ENCODE measurements at places on chromosomes 12 and 14.
A peak's percentile ranks its signal among the peaks of the same experiment; 100 is the strongest.

DNA sequence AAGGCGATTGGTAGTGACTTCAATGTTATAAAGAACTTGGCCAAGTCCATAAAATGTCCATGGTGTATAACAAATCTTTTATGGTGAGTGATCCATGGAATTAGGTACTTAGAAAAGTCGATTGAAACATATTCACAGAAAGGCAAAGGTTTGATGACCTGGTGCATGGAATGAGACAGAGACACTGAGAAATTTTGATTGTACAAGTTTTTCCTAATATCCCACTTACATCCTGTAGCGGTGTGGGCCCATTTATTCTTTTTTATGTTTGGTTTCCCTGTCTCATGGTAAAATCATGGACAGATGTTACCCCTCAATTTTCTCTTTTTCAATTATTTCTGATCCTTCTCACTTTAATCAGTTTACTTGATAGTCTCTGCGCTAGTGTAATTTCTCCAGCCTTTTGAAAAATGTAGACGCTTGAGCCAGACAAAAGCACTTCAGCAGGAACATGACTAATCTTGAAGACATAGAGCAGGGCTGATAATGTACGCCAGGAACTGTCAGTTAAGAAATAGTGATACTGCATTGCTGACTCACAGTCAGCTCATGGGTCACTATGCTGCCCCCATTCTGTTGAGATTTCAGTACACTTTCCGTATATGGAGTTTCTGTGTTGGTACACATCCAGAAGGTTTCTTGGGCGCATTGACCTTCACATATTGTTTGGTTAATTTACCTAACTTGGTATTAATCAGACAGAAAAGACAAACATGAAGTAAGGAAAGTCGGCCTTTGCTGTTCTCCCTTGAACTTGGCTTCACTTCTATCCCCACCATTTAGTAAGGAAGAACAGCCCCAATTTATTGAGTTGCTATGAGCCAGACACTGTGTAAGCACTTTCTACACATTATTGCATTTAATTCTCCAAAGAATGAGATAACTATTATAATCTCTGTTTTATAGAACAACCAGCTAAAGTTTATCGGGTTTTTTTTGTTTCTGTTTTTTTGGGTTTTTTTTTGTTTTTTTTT is 841.7 kb downstream of the DIO2 start:
- DNase-seq: no peak

DNA sequence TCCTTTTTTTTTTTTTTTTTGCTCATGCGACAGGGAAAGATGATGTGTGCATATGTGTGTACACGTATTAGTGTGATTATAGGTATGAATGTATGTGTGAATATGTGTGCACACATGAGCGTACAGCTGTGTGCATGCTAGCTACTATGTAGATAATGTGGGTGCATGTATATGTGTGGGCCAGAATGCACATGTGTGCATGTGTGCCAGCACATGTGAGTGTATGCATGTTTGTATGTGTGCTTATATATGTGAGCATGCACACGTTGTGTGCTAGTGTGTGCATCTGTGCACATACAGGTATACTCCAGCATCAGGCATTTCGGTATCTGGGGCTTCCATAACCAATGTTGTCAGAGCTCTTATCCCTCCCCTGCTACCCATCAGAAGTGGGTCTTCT is 541.1 kb downstream of the AACS start:
- no peak for DNase-seq

DNA sequence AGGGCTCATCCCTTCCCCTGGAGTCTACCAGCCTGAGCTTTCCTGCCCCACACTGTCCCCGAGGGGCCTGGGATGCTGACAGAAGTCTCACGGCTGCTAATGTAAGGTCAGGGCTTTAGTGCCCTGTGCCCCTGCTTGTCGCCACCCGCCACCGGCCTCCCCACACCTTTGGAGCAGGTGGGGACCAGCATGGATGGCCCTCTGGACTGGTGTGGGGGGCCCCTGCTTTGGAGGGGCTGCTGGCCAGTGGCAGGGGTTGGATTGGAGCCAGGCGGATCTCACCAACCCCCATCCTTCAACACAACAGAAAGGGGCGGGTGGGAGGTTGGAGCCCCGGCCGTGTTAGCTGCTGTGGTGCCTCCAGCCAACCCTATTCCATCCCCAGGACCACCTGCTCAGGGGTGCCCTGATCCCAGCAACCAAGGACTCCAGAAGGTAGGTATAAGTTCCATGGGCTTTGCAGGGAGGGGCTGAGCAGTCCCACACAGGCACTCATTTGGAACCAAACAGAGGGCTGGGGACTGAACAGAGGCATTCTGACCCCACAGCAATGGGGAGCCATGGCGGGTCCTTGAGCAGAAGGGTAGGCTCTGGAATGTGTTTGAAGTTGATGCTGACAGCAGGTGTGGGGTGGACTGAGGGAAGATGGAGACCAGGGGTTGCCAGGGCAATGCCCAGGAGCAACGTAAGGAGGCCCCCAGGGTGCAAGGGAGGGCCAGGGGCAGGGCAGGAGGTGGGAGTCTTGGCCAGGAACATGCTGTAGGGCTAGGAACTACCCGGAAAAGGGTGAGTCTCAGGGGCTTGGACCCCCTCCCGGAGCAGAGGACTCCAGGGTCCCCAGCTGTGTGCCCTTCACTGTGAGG is 145.1 kb upstream of the C14orf180 start:
- DNase-seq: peak; percentile 10

GRCh38 chr12:113348849-113349536 is 9.4 kb upstream of the PLBD2 start:
- DNase-seq: no peak

DNA sequence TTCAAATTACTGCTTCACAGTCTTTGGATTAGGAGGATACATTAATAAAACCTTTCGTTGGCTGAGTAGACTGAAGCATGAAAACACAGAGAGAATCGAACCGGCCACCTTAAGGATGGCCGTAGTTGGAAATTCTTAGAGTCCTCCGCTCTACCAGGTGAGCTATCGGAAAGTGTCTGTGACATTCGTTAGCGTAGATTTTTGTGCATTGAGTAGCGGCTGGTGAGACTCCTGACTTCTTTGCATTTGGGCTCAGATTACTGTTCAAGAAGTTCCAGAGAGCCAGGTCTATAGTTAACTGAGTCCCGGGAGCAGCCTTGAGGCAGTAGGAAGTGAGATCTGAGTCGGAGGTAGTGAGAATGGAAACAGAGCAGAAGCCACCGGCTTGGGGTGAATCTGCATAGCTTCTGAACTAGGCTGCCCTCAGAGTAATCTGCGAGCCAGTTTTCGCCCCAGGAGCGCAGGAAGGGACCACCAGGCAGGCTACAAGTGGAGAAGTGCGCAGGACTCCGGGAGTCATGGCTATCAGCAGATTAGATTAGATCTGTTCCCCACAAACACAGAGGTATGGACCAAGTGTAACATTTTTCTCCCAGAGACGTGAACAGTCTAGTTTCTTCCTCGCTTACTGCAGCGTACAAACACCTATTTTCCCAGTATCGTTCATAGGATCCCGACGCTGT is 11.0 kb downstream of the OR6S1 start:
- no peak for DNase-seq

GRCh38 chr12:6630736-6631135 is 5.0 kb downstream of the LPAR5 start:
- no peak for DNase-seq

GRCh38 chr14:76274324-76274723 is 101.6 kb upstream of the ESRRB start:
- DNase-seq: no peak

DNA sequence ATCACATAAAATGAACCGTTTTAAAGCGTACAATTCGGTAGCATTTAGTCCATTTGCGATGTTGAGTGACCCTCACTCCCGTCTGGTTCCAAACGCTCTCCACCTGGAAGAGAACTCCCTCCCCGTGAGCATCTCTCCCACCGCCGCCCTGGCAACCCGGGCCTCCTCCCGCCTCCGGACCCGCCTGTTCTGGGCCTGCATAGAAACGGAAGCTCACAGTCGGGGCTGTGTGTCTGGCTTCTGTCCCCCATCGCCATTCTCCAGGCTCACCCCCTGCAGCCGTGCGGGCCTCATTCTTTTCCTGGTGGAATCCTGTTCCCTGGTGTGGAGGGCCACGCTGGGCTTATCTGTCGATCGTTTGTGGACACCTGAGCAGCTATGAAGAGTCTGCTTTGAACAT is 17.3 kb downstream of the LRCOL1 start:
- DNase-seq: no peak

Data from GM12892 (cell line).